SW 1271 (cell line): ENCODE measurements at places on chromosomes 2 and 18.

GRCh38 chr2:144268036-144268678, 251.8 kb downstream of the ZEB2 start:
- no peak for DNase-seq

- no peak for DNase-seq
Measured at GRCh38 chr2:7924023-7924762, 757.7 kb upstream of the ID2 start.

GRCh38 chr2:159411460-159411859, 125.0 kb upstream of the WDSUB1 start:
- DNase-seq, result no peak

GRCh38 chr2:39069136-39069515, 51.7 kb downstream of the SOS1 start:
- no peak for DNase-seq

- DNase-seq, result no peak
Measured at GRCh38 chr2:201733544-201733943, 35.1 kb upstream of the MPP4 start.

DNA sequence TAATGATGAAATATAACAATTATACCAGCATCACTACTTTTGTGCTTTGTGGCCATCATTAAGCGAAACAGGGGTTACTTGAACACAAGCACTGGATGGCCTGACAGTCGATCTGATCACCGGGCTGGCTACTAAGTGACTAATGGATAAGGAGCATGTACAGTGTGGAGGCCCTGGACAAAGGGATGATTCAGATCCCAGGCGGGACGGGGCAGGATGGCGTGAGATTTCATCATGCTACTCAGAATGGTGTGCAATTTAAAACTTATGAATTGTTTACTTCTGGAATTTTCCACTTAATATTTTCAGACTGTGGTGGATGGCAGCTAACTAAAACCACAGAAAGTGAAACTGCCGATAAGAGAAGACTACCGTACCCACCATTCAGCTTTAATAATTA, 7.0 kb upstream of the CLIP4 start:
- peak; percentile 89 for DNase-seq

GRCh38 chr2:240952496-240953246, 45.7 kb upstream of the SNED1 start:
- no peak for DNase-seq

- no peak for DNase-seq
Measured at GRCh38 chr2:289362-290089, 1.6 kb upstream of the ALKAL2 start.

DNA sequence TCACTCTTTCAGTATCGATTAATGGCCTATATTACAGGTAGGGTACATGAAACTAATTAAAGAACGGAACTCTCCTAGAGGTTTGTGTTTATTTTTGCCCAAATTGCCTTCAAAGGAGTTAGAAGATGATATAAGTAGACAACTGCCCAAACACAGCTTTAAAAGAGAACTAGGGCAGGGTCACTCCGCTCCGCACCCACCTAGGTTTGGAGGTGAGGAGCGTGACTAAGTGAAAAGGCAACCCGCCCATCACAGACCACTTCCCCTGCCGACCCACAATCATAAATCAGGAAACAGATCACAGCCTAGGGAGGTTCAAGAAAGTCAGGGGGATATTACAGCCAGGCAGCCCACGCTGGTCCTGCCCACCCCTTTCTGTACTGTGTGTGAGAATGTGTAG, 166.7 kb downstream of the C1D start:
- no peak for DNase-seq

GRCh38 chr2:25467743-25468142, 126.0 kb upstream of the DNMT3A start:
- DNase-seq, result no peak

DNA sequence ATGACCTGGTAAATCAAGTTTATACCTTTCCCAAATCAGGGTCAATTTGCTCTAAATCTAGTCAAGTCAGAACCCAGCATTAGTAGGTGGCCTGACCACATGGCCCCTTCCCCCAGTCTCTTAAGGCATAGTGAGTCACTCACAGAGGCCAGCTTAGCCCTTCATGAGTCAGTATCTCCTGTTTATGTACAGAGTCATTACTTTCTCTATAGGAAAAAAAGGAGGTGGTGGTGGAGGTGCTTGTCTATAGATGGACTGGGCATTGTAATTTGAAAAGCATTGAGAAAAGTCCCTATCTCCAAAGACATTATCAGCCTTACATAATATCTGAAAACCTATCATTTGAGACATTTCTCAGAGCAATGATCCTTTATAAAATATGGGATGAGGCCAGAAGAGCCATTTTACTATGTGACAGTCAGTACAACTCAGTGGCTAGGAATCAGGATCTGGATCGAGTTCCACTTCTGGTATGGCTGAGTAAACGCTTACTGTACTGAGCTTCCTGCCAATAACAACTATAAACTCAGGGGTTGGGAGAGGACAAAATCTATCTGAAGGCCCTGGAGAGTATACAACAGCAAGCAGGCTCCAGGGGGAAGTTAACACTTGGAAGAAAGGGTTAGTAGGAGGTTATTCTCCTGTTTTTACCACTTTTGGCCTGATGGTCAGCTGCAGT, 22.5 kb upstream of the SIGLEC15 start:
- DNase-seq, result peak; percentile 70

DNA sequence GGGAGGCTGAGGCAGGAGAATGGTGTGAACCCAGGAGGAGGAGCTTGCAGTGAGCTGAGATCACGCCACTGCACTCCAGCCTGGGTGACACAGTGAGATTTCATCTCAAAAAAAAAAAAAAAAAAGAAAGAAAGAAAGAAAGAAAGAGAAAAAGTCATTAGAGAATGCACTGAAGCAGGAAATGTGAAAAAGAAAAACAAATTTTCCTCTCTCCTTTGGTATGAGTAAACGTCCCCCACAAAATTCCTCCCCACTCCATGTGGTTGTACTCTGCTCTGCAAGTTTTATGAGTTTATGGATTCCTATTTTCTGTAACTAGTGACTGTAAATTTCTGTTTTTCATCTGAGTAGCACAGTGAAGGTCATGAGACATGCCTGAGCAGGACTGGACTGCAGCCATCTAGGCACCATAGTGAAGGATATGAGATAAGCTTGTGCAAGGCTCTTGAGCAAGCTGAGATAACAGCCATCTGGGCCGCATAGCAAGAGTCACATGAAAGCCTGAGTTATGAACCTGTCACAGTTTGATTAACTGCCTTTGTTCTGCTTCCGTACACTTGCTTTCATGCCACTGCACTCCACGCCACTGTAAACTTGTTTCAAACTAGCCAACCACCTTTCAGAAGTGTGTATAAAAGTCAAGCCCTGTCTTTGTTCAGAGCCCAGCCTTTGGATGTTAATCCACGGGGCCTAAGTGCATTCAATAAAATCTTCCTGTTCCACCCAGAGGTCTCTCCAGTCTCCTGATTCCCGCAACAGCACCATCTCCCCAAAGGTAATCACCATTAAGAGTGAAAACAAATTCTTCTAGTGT, 50.2 kb downstream of the SKA1 start:
- no peak for DNase-seq

DNA sequence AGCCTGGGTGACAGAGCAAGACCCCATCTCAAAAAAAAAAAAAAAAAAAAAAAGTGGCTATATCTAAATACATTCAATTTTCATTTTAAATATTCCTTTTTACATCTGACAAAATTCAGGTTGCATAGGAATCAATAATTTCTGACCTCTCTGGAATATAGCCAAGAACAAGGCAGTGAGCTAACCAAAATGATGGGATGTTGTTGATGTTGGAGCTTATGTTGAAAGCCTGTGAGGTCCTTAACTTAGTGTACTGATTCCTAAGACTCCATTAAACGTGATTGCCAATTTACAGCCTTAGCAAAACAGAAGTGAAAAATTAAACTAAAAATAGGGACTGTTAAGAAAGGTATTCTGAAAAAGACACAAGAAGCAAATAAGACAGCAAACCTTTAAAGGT, 109.6 kb downstream of the MEP1B start:
- no peak for DNase-seq

GRCh38 chr2:136000502-136000901, 15.1 kb upstream of the DARS1 start:
- no peak for DNase-seq

- no peak for DNase-seq
Measured at GRCh38 chr2:65579506-65580235, 147.3 kb upstream of the SPRED2 start.

GRCh38 chr18:56662063-56662408, 10.9 kb downstream of the WDR7 start:
- DNase-seq, result no peak

DNA sequence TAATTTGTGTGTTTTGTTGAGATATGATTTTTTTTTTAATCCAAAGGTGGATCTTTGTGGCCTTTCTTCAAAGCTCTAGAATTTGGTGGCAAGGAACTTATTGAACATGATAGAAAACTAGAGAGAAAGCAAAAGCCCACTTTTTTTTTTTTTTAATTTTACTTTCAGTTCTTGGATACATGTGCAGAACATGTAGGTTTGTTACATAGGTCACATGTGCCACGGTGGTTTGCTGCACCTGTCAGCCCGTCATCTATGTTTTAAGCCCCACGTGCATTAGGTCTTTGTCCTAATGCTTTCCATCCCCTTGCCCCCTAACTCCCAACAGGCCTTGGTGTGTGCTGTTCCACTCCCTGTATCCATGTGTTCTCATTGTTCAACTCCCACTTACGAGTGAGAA, 135.9 kb downstream of the RHBDD1 start:
- DNase-seq, result no peak

- DNase-seq, result no peak
Measured at GRCh38 chr2:177598326-177599138, 206.0 kb downstream of the AGPS start.

- DNase-seq, result no peak
Measured at GRCh38 chr2:217092710-217093379, 233.0 kb upstream of the TNP1 start.

DNA sequence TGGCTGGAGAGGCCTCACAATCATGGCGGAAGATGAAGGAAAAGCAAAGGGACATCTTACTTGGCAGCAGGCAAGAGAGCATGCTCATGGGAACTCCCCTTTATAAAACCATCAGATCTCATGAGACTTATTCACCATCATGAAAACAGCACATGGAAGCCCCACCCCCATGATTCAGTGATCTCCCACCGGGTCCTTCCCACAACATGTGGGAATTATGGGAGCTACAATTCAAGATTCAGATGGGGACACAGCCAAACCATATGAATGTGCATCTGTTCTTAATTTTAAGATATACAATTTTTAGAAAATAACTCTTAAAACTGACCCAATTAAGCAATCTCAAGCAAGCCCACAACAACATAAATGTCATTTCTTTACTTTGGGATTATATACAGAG, 12.6 kb downstream of the C18orf63 start:
- no peak for DNase-seq

DNA sequence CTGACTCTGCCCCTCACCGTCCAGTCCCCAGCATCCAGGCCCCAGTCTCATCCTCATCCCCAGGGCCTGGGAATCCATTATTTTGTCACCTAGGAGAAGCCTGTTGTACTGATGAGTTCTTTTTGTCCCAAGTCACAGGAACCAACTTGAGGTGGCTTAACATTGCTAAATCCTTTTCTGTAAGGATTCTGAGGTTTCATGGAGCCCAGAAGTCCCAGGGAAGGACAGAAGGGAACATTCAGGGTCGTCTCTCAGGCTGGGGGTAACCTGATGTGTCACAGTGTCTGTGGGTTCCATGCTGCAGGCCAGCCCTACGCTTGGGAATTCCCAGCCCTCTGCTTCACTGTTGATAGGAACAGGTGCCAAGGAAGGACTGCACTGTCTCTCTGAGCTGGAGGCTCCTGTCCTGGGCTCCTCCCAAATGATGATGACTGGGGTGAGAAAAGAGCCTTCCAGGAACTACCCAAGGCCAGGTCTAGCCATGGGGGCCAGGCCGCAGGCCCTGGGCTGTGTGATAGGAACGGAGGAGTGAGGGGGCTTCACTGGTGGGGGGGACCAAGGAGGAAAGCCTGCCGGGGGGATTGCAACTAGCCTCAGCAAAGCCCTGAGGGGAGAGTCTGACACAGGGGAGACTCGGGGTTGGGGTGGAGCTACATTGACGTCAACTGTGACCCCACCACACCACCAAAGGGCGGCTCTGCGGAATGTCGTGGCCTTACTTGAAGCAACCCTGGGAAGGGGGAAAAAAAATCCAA, 145.7 kb downstream of the SMAD7 start:
- no peak for DNase-seq

- no peak for DNase-seq
Measured at GRCh38 chr2:61196671-61197070, 34.7 kb downstream of the C2orf74 start.

GRCh38 chr2:1674276-1674675, 70.0 kb downstream of the PXDN start:
- no peak for DNase-seq

DNA sequence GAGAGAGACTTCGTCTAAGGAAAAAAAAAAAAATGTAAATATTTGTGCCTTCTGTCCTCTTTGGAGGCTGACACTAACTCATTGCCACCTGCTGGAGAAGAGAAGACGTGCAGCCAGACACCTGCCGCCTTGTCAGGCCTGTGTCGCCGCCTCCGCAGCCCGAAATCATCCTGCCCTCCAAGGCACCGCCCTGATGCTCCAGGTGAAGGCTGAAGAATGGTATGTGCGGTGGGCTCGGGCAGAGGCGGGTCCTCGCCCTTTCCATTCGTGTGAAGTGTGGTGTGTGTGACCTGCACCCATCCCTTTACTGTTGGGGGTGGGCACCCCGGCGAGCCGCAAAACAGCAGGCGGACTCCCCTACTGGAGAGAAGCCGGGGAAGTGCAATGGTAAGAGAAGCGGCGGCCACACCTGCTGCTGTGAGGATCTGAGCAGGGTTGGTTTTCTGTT, 60.4 kb downstream of the FAM161A start:
- peak; percentile 5 for DNase-seq

DNA sequence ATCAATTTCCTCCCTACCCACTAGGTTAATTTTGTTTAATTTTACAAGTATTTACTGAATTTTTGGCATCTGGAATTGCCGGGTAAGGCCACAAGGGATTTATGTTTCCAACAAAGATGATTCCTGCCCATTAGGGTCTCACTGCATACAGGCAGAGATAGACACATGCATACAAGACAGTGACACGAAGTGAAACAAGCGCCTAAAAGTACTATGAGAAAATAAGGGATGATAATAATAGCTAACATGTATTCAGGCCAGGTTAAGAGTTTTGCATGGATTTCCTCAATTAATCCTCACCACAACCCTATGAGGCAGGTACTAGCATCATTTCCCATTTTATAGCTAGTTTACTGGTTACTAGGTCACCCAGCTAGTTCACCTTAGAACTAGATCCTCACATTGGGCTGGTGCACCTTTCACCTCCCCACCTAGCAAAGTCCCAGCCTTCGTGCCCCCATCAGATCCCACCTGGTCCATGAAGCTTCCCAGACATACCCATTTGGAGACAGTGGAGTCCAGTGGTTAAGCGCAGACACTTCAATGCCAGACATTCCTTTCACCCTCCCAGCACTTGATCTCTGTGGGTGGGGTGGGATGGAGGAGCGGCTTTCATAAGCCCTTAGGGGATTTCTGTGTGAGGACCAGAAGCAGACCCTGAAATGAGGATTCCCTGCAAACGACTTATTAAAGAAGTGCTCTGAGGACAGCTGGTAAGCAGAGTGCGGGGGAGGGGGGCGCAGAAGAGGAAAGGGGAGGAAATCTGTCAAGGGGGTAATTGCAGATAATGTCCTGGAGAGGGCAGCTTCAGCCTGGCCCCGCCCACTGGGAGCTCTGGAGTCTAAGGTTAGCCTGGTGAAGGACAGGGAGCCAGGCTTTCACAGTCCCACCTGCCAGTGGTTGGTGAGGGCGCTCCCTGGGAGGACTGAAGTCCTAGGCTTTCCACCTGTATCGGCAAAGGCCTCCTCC, 5.8 kb upstream of the DGUOK start:
- peak; percentile 39 for DNase-seq

GRCh38 chr18:50203801-50204604, 9.1 kb upstream of the MYO5B start:
- DNase-seq, result no peak

- no peak for DNase-seq
Measured at GRCh38 chr2:204971206-204971907, 426.1 kb downstream of the PARD3B start.
